ENCODE measurements at places on chromosomes 13 and 19.

DNA sequence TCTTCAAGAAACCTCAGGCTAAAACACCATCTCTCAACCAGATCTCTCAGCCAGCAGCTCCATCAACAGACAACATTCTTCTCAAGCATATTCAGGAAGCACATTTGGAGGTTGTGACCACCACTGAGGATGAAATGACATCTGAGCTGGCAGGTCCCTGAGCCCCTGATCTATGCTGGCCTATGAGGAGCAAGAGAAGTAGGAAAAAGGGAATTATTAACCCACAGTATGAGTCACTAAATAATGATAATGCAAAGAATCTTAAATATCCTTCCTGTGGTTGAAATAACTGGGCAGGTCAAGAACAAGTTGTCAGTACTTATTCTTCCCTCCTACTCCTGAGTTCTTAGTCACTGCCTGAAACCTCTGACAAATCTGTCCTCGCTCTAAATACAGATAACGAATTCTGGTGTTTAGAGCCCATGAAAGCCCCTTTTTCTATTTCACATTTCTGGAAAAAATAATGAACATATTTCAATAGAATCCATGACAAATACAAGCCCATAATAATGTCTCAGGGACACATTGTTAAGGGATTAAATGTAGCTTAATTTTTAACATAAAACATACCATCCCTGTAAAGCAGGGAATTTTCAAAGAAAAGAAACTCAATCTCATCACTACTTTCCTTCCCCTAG lies 225.8 kb upstream of the IRS2 start:
- no peak for DNase-seq

DNA sequence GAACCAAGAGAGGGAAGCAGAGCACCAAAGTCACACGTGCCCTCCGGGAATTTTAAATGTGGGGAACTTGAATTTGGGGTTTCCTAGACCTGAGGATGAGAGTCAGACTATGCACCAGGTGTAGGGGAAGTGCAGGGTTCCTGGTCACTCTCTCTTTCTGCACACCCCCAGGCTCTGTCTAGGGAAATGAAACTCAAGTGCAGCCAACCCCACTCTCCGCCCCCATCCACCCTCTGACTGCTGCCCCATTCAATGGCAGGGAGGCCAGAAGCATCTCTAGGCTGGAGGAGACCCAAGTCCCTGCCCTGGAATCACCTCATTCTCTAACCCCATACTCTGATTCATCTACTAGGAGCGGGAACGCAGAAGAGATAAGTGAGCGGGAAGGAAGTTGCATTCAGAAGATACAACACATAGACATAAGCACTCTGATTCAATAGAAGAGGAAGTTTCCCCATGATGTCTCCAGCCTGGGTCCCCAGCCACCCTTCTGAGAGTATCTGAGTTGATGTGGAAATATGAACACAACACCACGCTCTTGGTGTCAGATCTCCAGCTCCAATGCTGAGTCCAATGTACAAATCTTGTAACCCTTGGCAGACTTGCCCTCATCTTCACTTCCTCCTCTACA lies 4.7 kb upstream of the SIGLEC14 start:
- DNase-seq: no peak

- DNase-seq: no peak
These were observed 20.5 kb upstream of the SHKBP1 start for GRCh38 chr19:40555978-40556689.

DNA sequence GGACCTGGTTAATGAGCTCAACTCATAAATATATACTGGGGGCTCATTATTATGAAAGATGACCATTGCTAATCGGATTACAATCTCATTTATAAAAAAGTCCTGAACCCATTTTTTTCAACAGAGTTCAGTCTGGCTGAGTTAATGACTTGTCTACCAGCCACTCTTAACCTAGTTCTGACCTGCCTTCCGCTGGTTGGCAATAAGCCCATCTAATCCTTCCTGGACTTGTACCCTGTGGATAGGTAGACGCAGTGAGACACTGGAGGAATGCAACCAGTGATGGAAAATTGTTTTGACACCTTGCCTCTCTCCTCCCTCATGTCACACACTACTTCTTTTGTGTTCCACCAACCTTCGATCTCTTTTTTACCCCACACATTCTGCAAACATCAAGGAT lies 279.9 kb downstream of the FOXO1 start:
- DNase-seq: no peak

- no peak for DNase-seq
These were observed 34.5 kb upstream of the CEACAM8 start for GRCh38 chr19:42629191-42629590.

DNA sequence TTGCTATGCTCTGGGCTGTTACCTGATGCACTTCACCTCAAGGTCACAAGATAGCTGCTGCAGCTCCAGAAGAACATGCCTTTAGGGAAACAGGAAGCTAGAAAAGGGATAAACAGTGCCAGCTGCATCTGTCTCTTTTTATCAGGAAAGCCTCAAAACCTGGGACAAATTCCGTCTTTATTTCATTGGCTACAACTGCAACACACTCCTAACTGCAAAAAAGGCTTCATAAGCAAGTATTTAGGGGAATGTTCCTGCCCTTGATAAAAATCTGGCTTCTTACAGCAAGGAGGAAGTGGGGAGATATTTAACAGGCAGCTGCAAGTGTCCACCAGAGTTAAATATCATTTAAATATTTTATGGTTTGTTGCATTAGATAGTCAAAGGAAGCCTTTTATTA lies 34.2 kb upstream of the SERTM1 start:
- no peak for DNase-seq

- no peak for DNase-seq
These were observed 525 bp downstream of the CARS2 start for GRCh38 chr13:110705356-110705825.

All from HAP-1 (cell line).